ENCODE measurements at places on chromosomes 1 and 21.

DNA sequence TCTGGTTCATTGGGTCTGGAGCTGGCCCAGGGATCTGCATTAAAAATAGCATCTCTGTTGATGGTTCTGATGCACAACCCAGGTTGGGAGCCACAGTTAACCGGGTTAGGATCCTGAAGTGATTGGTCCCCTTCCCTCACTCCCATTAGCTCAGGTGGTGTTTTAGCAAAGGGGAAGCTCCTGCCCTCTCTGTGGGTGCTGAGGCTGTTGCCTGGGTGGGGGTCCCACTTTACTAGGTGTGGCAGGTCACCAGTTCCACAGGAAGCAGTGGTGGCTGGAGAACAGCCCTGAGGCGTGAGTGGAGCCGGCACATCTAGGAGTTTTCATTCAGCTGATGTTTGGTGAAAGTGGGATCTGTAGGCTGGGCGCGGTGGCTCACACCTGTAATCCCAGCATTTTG, 86.5 kb downstream of the MAN1C1 start:
- no peak for DNase-seq

GRCh38 chr1:160416369-160416768, 16.0 kb downstream of the VANGL2 start:
- DNase-seq = no peak

DNA sequence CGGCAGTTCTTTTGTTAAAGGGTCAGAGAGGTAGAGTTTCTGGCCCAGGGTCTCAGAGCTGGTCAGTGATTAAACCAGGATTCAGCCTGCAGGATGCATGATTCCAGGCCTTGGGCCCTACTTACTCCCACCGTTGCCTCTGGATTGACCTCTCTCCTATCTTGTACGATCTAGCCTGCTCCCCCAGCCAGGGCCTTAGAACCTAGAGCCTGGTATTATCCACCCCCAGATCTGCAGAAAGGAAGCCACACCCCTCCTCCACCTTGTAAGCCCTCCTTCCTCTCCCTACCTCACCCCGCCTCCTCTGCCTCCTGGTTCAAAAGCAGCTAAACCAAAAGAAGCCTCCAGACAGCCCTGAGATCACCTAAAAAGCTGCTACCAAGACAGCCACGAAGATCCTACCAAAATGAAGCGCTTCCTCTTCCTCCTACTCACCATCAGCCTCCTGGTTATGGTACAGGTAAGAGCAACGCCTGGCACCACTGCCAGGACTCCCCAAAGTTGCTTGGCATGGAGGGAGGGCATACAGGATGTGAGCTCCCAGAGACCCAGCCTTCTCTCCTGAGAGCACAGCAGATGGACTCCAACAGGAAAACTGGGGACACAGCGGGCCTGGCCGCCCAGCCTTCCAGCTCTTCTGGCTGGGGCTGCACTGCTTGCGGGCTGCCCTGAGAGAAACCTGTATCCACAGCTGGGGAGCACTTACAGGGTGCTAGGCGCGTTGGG, at the start of gene CD52:
TSS of gene CD52 (plus strand) at position 347 of the 726 bp plus-strand sequence. CDS start at position 407, 60 bp downstream.
- DNase-seq = no peak

DNA sequence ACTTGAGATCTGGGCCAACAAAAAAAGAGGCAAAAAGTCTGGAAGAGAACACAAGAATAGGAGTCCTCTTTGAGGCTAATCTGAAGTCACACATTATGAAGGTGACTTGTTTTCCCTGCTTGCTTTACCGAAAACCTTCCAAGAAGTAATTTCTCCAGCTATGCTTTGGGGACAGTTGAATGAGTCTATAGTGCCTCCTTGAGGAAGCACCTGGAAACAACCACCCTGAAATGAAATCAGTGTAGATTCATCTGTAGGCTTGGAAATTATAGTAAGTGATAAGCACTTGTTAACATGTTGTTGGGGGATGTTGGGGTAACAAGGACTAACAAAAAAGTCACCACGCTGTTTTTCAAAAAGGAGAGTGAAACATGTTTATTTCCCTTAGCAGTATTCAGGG, 23.4 kb upstream of the RPTN start:
- no peak for DNase-seq

GRCh38 chr21:41678924-41679318, 87.9 kb downstream of the RIPK4 start:
- peak; percentile 90 for DNase-seq

Data from non-pigmented ciliary epithelial cell (primary cell).